ENCODE measurements at places on chromosomes 3 and 15. TPM values are rescaled to one million over a fixed set of nuclear protein-coding genes. Genes with fewer than 3 reads are reported as not detected.

AP3B2 gene
- 12.3 TPM for total RNA-seq

GRCh38 chr15:74843891-74844299, 939 bp upstream of the ULK3 start:
- no peak for DNase-seq

- DNase-seq, result no peak
These were observed 28.2 kb downstream of the GJD2 start for GRCh38 chr15:34726406-34727100.

- no peak for DNase-seq
These were observed 208.2 kb upstream of the SGO1 start for GRCh38 chr3:20394243-20394642.

NPTN gene
- total RNA-seq, result 118 TPM

- DNase-seq, result no peak
These were observed 121.9 kb upstream of the POU1F1 start for GRCh38 chr3:87398168-87398801.

DNA sequence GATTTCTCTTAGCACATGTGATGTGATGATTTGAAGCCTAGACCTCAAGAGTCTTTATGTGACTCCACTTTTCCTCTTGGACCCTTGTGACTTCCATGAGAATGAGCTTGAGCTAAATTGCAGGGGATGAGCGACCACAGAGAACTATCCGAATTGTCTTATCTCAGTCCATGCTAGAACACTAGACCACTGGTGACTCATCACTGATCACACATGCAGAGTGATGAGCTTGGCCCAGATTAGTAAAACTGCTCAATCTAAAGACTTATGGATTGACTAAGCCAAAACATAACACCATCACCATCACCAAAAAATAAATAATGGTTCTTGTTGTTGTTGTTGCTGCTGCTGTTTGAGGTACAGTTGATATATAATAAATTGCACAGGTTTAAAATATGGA, 114.1 kb upstream of the CFAP20DC start:
- DNase-seq, result no peak

SPTSSB gene
- total RNA-seq, result not detected

- DNase-seq, result no peak
These were observed 68.6 kb upstream of the EIF1B start for GRCh38 chr3:40240921-40241320.

- DNase-seq, result no peak
These were observed 254.2 kb downstream of the NR1D2 start for GRCh38 chr3:24199300-24199699.

GRCh38 chr3:72892870-72893269, 5.0 kb downstream of the GXYLT2 start:
- no peak for DNase-seq
